Subcutaneous preadipocyte (primary cell): ENCODE measurements at places on chromosomes 13 and 19. TPM values are rescaled to one million over a fixed set of nuclear protein-coding genes. Genes with fewer than 3 reads are reported as not detected.

The SOHLH2 gene
- 0.73 and 1.4 TPM in 2 replicates for total RNA-seq

The TPGS1 gene
- total RNA-seq, result 27.6 and 43.0 TPM in 2 replicates

The SIAH3 gene
- total RNA-seq, result not detected in 2 replicates

The UGGT2 gene
- 48.9 and 66.5 TPM in 2 replicates for total RNA-seq

The SLC25A15 gene
- total RNA-seq, result 21.3 and 26.6 TPM in 2 replicates

The DUS3L gene
- 44.4 and 48.9 TPM in 2 replicates for total RNA-seq

The THSD8 gene
- not detected in 2 replicates for total RNA-seq

The C19orf47 gene
- total RNA-seq, result 4.8 and 8.6 TPM in 2 replicates

The TLE6 gene
- total RNA-seq, result 0.73 TPM in 1 of 2 replicates, not detected in the other

The PEG3 gene
- total RNA-seq, result 0.39 and 1.8 TPM in 2 replicates

The MISP3 gene
- 0.39 and 0.73 TPM in 2 replicates for total RNA-seq

The FXYD3 gene
- not detected in 2 replicates for total RNA-seq

The KLF12 gene
- total RNA-seq, result 14.7 and 16.2 TPM in 2 replicates

The MEIOSIN gene
- total RNA-seq, result not detected in 2 replicates

The SRRM5 gene
- total RNA-seq, result 0.37 TPM in 1 of 2 replicates, not detected in the other

The B3GNT3 gene
- not detected in 2 replicates for total RNA-seq

The SLITRK6 gene
- total RNA-seq, result under 0.01 TPM in 1 of 2 replicates, not detected in the other

The ZNF836 gene
- total RNA-seq, result 3.3 and 5.1 TPM in 2 replicates

The ATP4B gene
- total RNA-seq, result not detected in 2 replicates

The RNF225 gene
- 0.37 and 0.59 TPM in 2 replicates for total RNA-seq

The CLEC17A gene
- under 0.01 TPM in 1 of 2 replicates, not detected in the other for total RNA-seq

The LYL1 gene
- total RNA-seq, result 0.73 and 0.98 TPM in 2 replicates

The RXFP2 gene
- total RNA-seq, result not detected in 2 replicates

The TINCR gene
- under 0.01 TPM in 1 of 2 replicates, not detected in the other for total RNA-seq

The C19orf67 gene
- not detected in 2 replicates for total RNA-seq

The C19orf18 gene
- total RNA-seq, result 0.20 and 0.37 TPM in 2 replicates

The POSTN gene
- total RNA-seq, result 1.1 and 2.7 TPM in 2 replicates

The COL4A1 gene
- total RNA-seq, result 166 and 199 TPM in 2 replicates

The KLK3 gene
- not detected in 2 replicates for total RNA-seq

The PNMA8C gene
- not detected in 2 replicates for total RNA-seq

The FBN3 gene
- not detected in 2 replicates for total RNA-seq

The KL gene
- total RNA-seq, result under 0.01 and 0.20 TPM in 2 replicates

The PCID2 gene
- 61.7 and 68.8 TPM in 2 replicates for total RNA-seq

The FBXO17 gene
- 24.3 and 30.7 TPM in 2 replicates for total RNA-seq

The ZNF729 gene
- total RNA-seq, result under 0.01 TPM in 1 of 2 replicates, not detected in the other

The TBXA2R gene
- 0.73 and 1.8 TPM in 2 replicates for total RNA-seq

The ZNF382 gene
- total RNA-seq, result 2.2 and 2.7 TPM in 2 replicates

The ZNF724 gene
- total RNA-seq, result 6.6 and 11.1 TPM in 2 replicates

The ADGRE3 gene
- total RNA-seq, result under 0.01 TPM in 1 of 2 replicates, not detected in the other

The STOML3 gene
- total RNA-seq, result not detected in 2 replicates

The CEACAM7 gene
- total RNA-seq, result not detected in 2 replicates

The DIAPH3 gene
- total RNA-seq, result 12.1 and 22.7 TPM in 2 replicates

The PRRG2 gene
- 0.37 and 0.39 TPM in 2 replicates for total RNA-seq
